ENCODE measurements at places on chromosomes 11 and 22. TPM values are rescaled to one million over a fixed set of nuclear protein-coding genes. Genes with fewer than 3 reads are reported as not detected.

OR2AG2 gene
- total RNA-seq: not detected

- no peaks in the 10 kb centered on the region for H3K36me3 ChIP-seq
- H3K27ac ChIP-seq: no peak overlapping the region
- H3K4me3 ChIP-seq: no peak overlapping the region
- DNase-seq: no peak
- peaks cover 32% of the 10 kb centered on the region for H3K4me1 ChIP-seq
- no peaks in the 10 kb centered on the region for H3K27me3 ChIP-seq
These were observed 100.1 kb downstream of the SLC1A2 start for GRCh38 chr11:35318977-35319925.

DNA sequence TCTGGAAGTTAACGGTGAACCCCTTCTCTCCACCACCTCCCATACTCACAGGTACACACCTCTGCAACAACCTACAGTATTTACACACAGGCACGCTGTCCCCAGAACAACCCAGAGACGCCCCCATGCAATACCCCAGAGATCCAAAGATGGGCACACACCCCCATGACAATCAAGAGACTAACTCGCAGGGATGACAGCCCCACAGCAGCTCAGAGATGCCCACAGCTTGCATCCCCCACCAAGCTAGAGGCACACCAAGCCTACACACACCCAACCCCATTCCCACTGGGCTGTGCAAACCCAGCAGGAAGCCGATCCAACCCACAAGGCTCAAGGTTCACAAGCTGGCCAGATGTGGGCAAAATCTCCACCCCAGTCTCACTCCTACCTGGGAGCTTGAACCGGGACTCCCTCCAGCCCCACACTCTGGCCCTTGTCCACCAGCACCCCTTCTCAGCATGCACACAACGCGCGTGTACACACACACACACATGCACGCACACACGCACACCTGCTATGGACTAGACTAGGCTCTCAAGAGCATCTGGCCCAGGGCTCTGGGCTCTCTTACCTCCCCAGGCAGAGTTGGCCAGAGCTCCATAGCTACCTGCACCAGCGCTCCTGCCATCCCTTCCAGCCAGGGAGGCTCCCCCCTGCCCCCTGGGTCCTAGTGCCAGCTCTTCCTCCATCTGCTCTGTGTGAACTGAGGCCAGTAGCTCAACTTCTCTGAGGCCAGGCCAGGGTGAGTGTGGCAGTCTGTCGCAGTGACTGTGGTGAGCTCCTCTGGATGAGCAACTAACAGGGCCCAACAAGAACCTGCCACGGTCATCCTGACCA lies 11.5 kb downstream of the STARD10 start:
- no peaks in the 10 kb centered on the region for H3K27me3 ChIP-seq
- H3K4me1 ChIP-seq: peaks cover 48% of the 10 kb centered on the region
- no peak for DNase-seq
- no peak overlapping the region for H3K27ac ChIP-seq
- H3K4me3 ChIP-seq: peak overlapping the region; percentile 61

- H3K27me3 ChIP-seq: no peaks in the 10 kb centered on the region
- no peaks in the 10 kb centered on the region for H3K4me1 ChIP-seq
- H3K27ac ChIP-seq: no peak overlapping the region
- H3K36me3 ChIP-seq: peaks cover 18% of the 10 kb centered on the region
- H3K4me3 ChIP-seq: no peak overlapping the region
These were observed 1.3 kb downstream of the C11orf42 start for GRCh38 chr11:6206456-6207180.

Measured in chondrocyte (in vitro differentiated cells).